ENCODE measurements at places on chromosomes 6 and 20.

DNA sequence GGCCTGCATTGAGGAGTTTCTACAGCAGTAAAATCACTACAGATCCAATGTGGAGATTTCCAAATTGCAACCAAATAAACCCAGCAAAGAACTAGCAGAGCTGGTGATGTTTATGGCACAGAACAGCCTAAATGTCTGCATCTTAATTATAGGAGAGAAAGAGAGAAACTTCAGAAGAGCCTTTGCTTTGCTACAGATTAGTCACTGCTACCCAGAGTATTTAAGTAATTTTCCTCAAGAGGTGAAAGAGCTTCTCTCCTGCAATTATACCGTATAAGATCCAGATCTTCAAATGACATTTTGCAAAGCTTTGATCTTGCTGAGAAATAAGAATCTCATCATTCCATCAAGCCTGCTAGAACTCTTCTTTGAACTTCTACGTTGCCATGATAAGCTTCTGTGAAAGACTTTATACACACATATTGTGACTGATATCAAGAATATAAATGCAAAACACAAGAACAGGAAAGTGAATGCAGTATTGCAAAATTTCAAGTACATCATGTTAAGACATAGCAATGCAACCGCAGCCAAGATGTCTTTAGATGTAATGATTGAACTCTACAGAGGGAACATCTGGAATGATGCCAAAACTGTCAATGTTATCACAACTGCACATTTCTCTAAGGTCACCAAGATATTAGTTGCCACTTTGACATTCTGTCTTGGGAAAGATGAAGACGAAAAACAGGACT, 48.0 kb downstream of the MKKS start:
- no peak for DNase-seq

DNA sequence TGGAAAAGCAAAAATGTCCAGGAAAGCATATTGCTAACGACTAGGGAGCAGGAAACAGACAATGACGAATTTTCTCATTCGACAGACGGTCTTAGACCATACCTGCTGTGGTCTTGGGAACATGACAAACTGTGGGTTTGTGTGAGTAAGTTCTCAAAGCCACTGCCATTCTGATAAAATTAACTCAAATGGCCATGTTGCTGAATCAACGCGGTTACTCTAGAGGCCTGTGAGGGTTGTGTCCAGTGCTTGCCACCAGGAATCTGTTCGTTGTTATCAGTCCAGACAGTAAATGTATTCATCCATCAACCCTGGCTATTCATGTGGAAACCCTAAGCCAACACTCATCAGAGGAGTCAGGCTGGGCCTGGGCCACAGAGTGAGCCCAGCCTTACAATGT, 124.3 kb downstream of the MYLK4 start:
- no peak for DNase-seq

DNA sequence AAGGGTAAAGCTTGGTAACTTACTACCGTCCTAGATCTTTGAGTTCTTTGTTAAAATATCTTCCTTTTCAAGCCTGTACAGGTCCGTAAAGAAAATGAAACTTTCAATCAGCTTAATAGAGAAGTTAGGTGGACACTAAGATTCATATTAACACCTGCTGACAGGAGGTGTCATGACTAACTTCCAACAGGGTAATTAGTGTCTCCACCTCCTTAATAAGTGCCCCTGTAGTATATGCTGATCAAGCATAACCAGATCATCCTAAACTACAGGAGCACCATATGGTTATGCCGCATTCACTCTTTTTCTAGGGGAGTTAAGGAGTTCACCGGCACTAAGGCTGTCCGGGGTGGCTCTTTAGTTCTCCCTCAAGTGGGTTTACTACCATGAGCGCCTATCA, 23.9 kb upstream of the RALGAPA2 start:
- no peak for DNase-seq

GRCh38 chr20:1934721-1935573, 39.7 kb downstream of the SIRPA start:
- no peak for DNase-seq

DNA sequence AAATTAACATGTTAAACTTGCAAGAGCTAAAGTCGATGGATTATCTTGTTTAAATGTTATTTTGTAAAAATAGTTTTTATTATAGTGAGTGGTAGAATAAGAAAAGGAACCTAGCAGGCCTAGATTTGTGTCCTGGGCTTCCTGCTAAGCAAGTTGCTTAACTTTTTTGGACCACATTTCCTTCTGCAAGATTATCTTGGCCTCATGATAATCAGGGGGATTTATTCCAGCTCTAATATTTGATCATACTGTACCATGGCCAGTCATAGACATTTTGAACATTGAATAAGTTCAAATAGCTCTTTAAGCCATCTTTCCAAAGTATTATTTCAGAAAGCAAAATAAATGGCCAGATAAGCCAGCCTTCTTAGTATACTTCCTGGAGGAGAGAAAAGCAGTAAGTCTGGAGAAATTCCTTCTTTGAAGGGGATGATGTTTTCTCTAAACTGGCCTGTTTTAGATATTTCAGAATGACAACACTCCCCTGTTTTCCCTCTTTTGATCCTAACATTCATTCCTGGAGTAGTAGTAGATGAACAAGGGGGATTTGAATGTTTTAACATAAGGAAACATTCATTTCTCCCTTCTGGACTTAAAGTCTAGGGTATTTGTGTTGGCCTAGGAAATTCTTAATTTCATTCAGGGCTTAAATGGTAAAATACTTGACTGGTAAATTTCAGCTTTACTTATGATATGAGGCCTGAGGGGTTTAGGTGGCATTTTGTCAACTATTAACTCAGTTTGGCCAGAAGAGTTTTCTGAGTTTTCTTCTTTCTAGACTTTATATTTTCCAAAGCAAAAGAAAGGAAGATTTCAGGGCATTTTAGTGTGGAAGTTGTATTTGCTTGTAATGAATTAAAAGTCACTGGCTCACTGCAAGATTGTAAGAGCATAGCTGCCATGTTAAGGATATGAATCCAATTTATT, 108.8 kb upstream of the SCGN start:
- no peak for DNase-seq

DNA sequence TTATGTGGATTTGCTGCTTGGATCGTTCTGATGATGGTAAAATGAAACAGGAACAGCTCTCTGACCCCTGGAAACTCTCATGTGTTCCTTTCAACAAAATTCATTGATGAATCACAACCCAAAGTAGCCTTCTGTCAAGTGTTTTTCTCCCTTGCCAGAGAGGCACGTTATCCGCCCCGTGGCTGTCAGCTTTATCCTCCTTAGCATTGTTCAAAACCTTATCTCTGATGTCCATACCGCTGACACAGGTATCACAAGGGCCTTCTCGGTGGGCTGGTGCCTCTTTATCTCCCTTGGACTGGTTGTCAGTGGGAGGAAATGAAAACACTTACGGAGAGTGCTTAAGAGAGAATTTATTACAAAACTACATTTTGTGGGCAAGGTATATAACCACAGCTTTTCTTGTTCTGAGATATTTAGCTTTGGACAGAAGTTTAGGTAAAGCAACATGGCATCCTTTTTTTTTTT, 84.9 kb downstream of the TIAM2 start:
- DNase-seq = no peak

GRCh38 chr6:111254004-111254778, 166.9 kb downstream of the SLC16A10 start:
- no peak for DNase-seq

DNA sequence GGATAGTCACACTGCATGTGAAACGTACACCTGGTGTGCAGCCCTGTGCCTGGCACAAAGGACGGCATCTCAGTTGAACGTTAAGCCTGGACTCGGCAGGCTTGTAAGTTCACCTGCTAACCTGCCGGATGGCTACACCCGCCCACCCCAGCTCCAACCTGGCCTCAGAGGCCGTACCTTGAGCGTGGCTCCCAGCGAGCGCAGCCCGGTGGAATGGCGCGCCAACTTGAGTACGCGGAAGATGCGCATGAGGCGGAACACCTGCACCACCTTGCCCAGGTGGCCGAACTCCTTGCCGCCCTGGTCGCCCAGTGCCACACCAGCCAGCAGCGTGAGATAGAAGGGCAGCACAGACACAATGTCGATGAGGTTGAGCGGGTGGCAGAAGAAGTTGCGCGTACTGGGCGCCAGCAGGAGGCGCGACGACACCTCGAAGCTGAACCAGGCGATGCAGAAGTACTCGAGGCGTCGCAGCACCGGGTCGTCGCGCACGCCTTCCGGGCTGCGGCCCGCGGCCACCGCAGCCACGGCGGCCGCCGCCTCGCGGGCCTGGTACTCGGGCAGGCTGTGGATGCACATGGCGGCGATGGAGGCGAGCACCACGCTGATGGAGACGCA, 3.3 kb downstream of the KCNS1 start:
- DNase-seq = no peak

- no peak for DNase-seq
These were observed 45.8 kb downstream of the DOP1A start for GRCh38 chr6:83113258-83113657.

DNA sequence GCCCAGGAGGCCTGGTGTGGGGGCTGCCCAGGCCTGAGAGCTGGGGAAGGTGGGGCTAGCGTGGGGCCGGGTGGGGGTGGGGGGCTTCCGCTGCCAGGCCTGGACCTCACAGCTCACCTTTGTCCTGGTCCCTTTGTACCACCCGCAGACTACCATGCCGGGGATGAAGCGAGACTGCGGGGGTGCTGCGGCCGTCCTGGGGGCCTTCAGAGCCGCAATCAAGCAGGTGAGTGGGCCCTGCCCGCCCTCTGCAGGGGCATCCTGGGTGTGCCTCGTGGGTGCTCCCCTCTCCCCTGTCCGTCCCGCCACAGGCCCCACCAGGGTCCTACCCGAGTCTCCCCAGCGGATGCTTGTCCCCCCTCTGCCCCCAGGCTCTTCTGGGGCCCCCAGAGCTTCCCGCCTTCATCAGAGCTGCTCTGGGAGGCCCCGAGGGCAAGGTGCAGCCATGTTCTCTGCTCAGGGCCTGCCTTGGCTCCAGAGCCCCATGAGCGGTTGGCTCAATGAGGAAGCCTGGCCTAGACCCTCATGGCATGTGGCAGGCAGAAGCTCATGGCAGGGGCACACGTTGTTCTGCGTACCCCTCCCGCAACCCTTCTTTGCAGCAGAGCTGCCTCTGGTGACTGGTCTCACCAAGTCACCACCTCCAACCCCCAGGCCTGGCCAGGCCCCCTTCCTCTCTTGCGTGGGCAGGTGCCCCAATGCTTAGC, 14.5 kb downstream of the NPEPL1 start:
- no peak for DNase-seq

GRCh38 chr6:111573892-111574797, 31.5 kb downstream of the TRAF3IP2 start:
- DNase-seq = no peak

- DNase-seq = no peak
These were observed 26.3 kb upstream of the TFAP2A start for GRCh38 chr6:10441004-10441654.

- no peak for DNase-seq
These were observed 130.5 kb downstream of the CEBPB start for GRCh38 chr20:50320901-50321796.

DNA sequence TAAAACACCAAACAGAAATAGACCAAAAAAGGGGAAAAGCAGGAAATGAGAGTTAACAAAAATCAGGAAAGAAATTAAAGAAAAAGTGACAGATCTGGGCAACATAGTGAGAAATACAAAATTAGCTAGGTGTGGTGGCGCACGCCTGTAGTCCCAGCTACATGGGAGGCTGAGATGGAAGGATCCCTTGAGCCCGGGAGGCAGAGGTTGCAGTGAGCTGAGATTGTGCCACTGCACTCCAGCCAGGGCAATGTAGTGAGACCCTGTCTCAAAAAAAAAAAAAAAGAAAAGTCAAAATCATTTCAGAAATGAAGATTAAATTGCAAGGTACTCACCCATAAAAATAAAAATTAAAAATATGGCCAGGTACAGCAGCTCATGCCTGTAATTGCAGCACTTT, 13.0 kb upstream of the GRM4 start:
- DNase-seq = no peak

DNA sequence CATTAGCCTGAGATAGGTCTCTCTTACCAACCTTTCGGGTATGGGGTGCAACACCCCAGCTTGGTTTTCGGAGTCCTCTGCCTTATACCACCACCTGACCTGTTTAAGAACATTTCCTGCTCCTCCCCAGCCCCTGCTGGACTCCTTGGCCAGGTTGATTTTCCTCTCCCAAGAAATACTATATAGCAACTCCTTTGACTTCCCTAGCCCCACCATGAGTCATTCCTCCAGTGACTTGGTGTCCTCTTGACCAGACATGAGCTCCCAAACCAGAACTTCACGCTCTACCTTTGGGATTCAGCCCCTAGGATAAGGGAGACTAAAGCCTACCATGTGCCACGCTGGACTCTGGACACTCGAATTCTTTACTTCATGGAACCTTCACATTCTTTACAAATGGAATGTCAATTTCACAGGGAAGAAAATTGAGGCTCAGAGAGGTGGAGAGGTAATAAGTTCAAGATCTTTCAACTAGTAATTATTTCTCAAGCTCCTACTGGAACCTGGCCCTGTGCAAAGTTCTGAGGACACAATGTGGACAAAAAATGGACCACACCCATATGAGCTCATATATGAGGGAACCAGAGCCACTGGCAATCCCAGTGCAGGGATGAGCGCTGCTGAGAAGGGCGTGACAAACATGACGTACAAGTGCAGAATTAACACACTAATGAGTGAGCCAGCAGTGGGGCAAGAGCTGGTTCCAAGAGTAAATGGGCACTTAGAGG, 48.2 kb downstream of the SIRPA start:
- no peak for DNase-seq

DNA sequence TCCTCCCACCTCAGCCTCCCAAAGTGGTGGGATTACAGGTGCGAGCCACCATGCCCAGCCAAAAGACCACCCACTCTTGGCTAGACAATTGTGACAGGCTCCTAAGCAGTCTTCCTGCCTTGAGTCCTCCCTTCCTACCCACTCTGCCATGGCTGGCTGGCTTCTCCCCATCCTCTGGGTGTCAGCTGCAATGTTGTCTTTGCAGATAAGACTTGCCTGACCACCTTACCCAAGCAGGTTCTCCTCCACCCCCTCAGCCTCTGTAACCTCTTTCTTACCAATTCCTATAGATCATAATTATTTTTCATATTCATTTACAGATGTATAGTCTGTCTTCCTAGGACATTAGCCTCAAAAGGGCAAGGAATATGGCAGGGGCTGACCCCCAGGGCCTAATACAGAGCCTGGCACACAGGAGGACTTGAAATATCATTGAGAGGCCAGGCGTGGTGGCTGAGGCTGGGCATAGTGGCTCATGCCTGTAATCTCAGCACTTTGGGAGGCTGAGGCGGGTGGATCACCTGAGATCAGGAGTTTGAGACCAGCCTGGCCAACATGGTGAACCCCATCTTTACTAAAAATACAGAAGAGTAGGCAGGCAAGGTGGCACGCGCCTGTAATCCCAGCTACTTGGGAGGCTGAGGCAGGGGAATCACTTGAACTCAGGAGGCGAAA, 28.7 kb upstream of the SPAG4 start:
- no peak for DNase-seq

DNA sequence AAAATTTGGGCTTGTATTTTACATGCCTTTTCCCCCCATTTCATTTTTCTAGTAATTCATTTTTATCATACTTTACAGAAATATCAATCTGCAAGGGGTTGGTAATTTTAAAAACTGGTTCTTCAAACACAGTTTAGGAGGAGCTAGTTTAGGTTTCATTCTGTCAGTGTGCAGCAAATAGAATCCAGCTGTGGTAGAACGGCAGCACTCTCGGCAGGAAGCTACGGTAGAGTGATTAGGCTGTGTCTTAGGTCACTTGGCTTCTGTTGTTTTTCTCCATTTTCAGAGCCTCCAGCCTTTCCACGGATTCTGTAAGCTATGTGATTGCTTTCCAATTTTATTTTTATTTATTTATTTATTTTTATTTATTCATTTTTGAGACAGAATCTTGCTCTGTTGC, 32.7 kb downstream of the TLDC2 start:
- DNase-seq = no peak

GRCh38 chr6:551405-551804, 105.5 kb downstream of the HUS1B start:
- DNase-seq = no peak

GRCh38 chr6:167920165-167920564, 77.3 kb upstream of the KIF25 start:
- DNase-seq = no peak
